ENCODE measurements at places on chromosomes 6 and 20.

- no peak for DNase-seq
Observed at GRCh38 chr6:97292671-97293070, 9.7 kb upstream of the MMS22L start.

- no peak for DNase-seq
Observed at GRCh38 chr6:167097770-167098169, 25.1 kb upstream of the CCR6 start.

DNA sequence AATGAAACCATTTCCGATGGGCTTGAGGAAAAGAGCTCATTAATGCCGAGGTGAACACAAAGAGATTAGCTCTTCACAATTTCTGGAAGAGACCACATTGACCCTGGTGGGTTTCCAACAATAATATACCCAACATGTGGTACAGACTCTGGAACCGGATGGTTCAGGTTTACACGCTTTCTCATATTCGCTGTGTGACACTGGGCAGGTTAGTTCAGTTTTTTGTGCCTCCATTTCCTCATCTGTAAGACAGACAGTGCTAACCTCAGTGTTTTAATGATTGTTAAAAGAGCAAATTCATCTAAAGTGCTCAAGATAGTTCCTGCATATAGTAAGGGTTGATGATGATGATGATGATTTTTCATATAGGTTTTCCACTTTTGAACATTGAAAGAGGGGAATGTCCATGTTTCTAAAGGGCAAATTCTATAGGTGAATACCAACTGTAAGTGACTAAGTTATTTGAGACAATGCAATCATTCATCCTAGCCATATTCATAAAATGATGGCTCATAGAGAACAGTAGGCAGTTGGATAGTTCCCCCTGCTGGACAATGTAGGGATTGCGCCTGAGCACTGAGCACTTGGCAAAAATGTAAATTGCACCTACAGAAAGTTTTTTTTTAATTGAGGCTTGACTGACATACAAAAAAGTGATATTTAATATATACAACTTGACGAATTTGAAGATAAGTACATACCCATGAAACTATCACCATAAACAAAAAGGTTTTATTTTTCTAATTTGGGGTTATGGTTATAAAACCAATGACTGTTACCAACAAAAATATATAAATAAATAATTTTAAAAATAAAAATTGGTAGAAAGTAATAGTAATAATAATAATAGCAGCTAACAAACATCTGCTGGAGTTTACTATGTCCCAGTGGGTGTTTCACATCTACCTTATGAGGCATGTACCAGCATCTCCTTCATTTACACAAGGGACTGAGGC, 2.1 kb upstream of the PERP start:
- DNase-seq = peak; percentile 84

GRCh38 chr20:46255440-46256104, 52.7 kb downstream of the CDH22 start:
- peak; percentile 20 for DNase-seq

DNA sequence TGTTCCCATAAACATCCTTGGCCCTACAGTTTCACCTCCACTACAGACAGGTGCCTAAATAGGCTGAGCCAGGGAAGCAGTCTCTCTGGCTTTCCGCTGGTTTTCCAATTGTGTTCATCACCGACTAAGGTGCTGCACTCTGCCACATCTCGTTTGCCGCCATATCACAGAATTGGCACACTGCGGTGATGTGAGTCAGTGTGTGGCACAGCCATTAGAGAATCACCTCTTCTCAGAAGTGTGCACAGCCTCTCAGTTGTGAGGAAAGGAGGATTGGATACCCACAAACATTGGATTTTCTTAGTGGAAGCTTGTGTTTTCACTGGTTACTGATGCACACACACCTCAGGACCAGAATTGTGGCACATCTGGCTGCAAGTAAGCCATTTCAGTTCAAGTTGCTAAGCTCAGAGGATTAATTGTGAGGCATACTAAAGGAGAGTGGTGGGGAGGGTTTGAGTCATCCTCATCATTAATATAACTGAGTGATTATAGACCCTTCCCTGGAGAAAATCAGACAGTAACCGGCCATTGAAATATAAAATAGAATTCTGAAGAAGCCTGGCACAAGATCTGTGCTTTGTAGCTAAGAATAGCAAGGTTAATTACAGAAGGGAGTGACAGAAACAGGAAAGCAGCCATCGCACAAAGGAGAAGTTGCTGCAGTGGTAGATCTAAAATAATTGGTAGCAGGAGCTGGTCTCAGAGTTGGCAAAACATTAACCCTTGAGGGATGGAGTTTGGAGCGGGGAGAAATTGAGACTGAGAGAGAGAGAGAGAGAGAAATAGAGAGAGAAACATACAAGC, 506.9 kb downstream of the LMBRD1 start:
- DNase-seq = peak; percentile 77

GRCh38 chr6:82097676-82098075, 149.9 kb downstream of the IBTK start:
- DNase-seq = no peak

DNA sequence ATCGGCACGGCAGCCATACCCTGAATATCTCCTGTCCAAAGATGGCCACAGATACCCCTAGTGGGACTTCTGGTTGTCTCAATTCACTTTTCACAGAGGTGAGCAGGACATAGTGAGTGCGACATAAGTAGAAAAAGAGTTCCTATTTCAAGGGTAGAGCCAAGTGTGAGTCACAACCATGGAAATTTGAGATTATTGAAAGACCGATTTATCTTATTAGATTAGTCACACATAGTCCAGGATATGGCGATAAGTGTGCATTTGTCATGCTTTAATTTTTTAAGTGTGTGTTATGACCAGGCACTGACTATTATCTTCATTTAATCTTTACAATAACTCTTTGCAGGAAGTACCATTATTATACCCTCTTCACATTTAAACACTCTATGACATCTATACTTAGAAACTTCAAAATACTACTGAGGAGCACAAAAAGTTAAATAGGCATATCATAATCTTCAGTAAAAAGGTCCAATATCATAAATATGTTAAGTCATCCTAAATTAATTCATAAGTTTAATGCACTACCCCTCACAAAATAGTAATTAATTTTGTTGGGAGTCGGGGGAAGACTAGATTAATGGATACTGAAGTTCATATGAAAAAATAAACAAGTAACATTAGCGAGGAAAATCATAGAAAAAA, 13.4 kb upstream of the TNFAIP3 start:
- DNase-seq = no peak

- no peak for DNase-seq
Observed at GRCh38 chr6:69663215-69663614, 133.6 kb downstream of the LMBRD1 start.

- no peak for DNase-seq
Observed at GRCh38 chr20:34916774-34917354, 38.7 kb downstream of the GSS start.

DNA sequence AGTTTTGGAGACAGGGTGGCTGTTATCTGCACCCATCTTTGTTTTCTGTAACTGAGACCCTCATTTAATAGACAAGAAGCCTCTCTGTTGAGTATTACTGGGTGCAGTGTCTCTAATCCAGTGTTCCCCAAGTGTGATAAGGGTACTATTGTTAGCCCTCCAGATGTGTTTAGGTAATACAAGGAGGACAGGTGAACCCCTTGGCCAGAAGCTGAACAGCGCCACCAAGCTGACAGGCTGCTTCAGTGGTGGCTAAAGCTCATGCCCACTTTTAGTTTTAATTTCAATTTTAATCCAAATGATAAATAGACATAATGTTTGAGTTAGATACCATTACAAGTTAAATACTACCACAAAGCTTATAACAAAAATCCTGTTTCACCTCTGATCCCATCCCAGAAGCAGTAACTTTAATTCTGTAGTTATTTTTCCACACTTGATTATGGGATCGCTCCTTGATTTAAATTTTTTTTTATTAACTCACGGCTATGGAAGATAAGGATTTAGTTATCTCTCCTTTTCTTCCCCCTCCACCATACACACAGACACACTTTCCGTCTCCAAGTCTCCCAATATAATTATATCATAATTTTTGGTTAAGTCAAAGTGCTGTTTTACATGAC, 8.4 kb upstream of the STK35 start:
- peak; percentile 9 for DNase-seq
